GM23338 (cell line): ENCODE measurements at places on chromosomes 11 and 22.

- DNase-seq = no peak
These were observed 12.9 kb downstream of the RNF141 start for GRCh38 chr11:10528121-10528520.

DNA sequence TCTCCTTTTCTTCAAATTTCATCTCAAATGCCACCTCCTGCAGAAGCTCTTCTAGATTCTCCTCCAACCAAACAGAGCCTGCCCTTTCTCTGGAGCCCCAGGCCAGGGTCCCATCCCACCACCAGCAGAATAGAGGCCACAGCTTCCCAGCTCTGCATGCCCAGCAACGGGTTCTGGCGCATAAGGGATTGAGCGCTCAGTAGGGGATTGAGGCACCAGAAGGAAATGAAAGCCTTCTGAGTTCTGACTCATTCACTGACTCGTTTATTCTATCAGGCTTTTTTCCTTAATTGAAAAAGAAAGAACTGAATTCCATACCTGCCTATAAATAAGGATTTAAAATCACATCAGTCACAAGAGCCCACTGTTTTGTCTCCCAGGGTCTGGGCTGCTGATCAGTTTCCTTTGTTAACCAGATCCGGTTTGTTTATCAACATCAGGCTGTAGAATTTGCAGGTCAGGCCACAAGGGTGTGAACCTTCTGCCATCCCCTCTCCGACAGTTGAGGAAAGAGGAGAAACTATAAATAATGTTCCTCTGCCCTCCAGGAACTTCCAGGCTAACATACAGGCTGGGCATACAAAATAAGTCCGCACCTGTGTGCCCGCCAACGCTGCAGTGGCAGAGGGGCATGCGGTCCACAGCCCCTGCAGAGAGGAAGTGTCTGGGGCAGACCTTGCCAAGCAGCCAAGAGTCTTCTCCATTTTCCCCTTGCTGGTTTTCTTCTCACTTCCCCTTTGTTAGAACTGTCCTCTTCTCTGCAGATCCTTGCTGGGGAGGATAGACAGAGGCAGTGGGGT lies 63.5 kb upstream of the PRDM11 start:
- peak; percentile 64 for DNase-seq

- no peak for DNase-seq
These were observed 110.3 kb downstream of the ATXN10 start for GRCh38 chr22:45781966-45782365.

GRCh38 chr11:64852804-64853509 lies 8.5 kb upstream of the CDC42BPG start:
- no peak for DNase-seq

DNA sequence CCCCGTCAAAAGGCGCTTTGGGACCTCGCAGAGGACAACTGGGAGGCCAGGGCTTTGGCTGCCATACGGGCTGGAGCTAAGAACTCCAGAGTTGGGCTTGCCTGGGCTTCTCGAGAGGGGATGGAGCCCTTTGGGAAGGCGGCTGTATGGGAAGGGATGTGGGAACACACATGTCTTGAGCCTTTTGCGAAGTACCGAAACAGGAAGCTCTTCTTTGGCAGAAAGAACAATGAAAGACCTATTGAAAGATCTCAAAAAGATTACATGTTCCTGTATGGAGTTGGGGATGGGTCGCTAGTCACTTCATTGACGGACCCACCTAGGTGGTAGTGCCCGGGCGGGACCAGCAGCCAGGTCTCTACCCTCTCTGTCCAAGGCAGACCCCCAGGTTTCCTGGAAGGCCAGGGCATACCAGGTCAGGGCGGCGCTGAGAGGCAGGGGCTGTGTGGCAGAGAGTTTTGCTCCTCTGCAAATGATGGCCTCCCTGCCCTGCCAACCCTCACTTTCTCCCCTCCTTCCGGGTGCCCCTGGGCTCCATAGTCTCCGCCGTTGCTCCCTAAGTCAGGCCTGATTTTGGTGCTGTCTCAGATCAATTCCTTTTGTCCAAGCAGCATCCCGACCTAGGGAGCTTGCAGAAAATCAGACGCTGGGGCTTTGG lies 1.0 kb downstream of the ST14 start:
- DNase-seq = peak; percentile 23

DNA sequence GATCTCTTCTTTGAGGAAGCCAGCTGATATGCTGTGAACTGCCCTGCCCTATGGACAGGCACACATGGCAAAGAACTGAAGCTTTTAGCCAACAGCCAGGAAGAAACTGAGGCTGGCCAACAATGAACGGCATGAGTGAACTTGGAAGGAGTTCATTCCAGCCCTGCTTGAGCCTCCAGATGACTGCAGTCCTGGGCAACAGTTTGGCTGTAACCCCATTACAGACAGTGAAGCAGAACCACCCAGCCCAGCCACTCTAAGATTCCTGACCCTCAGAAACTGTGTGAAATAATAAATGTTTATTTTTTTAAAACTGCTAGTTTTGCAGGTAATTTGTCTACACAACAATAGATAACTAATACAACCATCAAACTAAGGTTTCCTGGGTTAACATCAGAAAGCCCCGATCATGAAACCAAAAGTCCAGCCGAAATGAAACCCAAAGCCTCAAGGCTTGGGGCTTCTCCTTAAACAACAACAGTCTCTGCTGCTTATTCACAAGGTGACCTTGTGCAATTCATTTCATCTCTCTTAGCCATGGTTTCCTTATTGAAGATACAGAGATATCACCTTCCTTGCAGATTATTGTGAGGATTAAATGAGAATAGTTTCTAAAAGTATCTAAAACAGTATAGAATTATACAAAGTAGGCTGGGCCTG lies 31.4 kb downstream of the PAK1 start:
- no peak for DNase-seq

- DNase-seq = no peak
These were observed 16.4 kb downstream of the DAGLA start for GRCh38 chr11:61696602-61697001.

DNA sequence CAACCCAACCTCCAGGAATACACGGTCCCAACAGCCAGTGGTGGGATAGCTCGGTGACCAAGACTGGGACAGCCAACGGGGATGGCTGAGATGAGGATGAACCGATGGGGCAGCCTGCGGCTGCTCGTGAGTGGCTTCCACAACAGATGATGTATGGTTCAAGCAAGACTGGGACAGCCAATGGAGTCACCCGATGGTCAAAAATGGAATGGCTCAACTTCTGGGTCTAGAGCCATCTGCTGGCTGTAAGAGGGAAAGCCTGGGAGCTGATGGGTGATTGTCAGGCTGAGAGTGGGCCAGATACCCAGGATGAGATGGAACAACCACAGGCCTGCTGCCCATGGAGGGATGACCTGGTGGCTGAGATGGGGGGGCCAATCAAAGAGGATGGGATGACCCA lies 35.5 kb downstream of the SYT7 start:
- DNase-seq = peak; percentile 64

DNA sequence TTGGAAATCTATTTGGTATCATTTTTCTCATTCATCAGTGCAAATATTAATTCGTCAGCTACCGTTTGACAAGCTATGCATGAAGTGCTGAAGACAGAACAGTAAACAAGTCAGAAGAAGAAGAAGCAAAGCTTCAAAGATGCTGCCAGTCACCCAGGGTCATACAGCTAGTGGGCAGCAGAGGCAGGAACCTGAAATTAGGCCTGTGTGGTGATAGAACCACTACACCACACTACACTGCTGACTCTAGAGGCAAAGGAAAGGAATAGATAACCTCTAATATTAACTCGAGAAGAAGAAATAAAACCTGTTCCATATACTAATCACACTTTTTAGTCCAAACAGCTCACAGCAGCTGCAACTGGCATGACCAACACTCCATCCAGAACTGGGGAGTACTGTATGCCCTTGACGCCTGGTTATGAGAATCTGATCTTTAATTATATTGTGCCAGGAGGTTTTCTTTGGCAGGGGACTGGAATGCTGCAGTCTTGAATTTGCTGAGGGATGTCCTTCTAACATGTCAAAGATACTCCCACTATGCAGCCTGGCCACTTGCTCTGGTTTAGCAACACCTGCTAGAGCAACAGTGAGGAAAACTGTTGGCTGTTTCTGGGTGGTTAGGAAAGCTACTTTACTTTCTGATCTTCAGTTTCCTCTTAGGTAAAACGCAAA lies 73.0 kb downstream of the PAK1 start:
- DNase-seq = no peak

DNA sequence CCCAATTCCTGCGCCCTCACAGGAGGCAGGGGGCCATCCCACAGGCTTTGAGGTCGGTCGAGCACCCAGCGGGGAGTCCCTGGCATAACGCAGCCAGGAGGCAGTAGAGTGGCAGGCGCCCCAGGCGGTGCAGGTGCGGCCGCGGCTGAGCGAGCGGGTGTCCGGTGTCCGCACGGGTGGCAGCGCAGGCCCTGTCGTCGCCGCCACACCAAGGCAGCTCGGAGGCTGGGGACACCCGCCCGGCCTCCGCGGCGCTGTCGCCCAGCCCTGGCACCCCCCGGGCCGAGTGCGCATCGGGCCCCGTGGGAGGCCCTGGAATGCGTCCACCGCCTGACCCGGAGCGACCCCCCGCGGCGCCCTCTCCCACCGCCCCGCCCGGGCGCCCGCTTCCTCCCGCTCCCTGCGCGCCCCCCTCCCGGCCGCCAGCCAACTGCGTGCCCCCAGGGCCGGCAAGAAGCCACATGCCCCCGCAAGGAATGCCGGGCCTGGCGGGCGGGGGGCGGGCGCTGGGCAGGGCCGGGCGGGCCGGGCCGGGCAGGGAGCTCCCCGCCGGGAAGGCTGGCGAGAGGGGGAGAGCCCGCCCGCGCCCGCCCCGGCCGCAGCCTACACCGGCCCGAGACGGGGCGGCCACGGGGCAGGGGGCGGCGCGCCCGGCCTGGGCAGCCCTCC lies 33.9 kb downstream of the PRDM11 start:
- DNase-seq = peak; percentile 74

GRCh38 chr11:12856338-12856737 lies 152.8 kb upstream of the RASSF10 start:
- no peak for DNase-seq

DNA sequence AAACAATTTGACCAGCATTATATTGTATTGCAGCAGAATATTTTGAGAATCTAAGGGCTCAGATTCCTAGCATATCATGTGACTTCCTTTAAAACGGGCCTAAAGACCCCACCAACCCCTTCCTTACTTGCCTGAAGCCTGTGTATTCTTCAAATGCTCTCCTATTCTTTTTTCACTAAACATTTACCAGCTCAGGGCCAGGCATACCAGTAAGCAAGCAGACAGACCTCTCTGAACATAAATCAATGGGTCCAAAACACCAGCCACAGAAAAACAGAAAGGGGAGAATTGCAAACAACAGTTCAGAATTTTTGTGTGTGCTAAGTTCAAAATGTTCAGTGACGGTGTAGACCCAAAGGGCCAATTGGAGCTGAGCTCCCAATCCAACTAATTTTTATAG lies 64.8 kb upstream of the TIMP3 start:
- DNase-seq = no peak

- DNase-seq = no peak
These were observed 106.4 kb downstream of the DSCAML1 start for GRCh38 chr11:117690484-117691217.

DNA sequence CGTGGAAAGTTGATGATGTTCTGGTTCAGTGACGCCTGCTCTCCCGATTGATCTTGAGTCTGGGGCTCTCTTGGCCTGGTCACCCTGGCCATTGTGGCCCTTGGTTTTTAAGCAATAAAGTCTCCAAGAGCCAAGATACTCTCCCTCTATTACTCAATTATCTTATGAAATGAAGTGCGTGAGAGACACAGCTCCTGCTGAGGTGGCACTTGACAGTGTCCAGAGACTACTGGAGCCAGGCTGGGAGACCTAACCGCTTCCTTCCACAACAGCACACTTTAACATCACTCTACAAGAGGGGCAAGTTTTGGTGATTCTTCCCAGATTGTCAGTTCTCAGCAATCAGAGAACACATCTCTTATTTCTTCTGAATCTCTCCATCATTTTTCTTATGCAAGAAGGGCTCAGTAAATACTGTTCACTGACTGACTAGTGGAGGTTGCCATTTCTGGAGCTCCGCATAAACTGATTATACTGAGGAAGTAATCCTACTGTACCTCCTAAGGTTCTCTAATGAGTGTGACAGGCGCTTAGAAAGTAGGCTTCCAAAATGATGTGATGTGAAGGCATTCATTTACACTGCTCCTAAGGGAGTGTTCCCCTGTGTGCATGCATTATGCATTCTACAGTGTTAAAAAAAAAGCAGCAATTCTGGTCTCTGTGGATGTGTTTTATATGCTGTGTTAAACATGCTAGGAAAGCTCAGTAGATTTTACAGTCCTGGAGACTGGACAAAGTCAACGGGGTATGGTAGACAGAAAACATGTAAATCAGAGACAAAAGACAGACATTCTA lies 968.0 kb downstream of the OPCML start:
- no peak for DNase-seq

GRCh38 chr22:39965748-39966147 lies 5.6 kb downstream of the TMA7B start:
- DNase-seq = no peak

- peak; percentile 72 for DNase-seq
These were observed 32.8 kb downstream of the PITPNB start for GRCh38 chr22:27885977-27886842.

DNA sequence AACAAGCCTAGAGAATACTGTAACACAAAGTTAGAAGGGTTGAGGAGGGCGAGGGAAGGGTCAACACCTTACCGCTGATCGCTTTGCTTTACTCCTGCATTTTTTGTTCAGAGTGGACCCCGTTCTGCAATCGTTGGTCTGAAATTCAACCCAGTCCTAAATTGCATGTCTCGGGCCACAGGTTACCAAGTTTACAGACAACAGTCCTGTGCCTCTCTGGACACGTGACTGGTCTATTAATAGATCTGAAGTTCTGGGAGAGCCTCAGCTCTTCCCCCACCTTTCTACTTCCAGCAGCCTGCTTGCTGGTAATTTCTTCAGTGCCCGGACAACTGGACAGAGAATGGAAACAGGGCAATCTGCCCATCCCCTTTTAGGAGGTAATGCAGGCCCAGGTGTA lies 74.2 kb downstream of the STIM1 start:
- no peak for DNase-seq

DNA sequence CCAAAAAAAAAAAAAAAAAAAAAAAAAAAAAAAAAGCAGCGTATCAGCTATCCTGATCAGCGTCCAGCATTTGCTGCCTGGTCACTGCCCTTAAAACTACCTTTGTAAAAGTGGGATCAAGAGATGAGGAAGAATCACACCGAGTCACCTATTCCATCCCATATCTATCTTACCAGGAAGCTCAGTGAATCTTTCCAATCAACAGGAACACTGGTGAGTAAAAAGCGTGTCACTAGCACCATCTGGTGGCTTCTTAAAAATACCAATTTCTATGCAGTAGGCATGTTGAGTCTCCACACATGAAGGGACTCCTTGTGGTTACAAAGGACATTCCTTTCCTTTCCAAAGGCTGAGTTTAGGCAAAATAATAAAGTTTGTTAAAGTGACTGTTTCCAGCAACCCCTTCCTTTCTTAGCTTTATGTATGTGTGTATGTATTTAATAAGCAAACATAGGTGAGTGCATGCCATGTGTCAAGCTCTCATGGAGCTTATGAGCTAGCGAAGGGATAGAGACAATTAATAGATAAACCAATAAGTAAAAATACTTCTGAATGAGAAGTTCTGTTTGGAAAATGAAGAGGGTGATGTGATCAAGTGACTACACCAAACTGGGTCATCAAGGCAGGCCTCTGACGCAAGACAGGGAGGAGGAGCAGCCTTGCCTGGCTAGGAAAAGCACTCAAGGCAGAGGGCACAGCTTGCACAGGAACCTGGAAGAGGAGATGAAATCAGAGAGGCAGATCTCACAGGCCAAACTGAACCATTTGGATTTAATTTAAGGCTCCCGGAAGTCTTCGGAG lies 13.9 kb upstream of the TP53AIP1 start:
- peak; percentile 91 for DNase-seq
